ENCODE measurements at places on chromosomes 3 and 15.
A peak's percentile ranks its signal among the peaks of the same experiment; 100 is the strongest.

DNA sequence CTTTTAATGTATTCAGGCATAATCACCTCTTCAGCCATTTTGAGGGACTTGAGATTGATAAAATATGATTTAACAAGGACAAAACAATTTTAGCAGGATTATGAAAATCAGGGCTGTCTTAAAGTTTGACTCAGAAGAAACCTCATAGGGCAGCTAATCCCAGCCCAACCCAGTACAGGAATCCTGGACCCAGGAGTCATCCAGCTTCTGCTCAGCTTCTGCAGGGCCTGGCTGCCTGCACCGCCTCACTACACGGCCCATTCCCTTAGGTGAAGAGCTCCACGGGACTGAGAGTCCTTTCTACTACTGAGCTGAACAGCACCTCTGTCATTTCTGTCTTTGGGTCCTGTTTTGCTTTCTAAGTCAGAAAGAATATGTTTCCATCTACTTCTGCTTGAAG is 37.5 kb downstream of the ARHGAP31 start:
- DNase-seq = no peak

DNA sequence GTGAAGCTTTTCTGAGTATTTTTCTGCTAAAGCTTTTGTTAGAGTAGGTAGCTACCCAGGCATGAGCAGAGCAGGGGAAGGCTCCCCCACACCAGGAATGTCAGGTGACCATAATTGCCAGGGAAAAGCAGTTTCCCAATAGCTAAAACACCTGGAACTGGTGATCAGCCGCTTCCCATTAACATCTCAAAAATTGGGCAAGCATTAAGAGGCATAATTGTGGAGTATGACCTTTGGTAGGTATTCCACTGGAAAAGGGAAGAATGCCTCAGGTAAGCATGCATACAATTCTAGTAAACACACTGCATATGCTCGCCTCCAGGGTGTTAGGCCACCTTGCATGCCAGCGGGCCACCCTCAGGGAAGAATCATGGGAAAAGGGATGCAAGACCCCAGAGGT is 84.5 kb downstream of the CCR1 start:
- no peak for DNase-seq

DNA sequence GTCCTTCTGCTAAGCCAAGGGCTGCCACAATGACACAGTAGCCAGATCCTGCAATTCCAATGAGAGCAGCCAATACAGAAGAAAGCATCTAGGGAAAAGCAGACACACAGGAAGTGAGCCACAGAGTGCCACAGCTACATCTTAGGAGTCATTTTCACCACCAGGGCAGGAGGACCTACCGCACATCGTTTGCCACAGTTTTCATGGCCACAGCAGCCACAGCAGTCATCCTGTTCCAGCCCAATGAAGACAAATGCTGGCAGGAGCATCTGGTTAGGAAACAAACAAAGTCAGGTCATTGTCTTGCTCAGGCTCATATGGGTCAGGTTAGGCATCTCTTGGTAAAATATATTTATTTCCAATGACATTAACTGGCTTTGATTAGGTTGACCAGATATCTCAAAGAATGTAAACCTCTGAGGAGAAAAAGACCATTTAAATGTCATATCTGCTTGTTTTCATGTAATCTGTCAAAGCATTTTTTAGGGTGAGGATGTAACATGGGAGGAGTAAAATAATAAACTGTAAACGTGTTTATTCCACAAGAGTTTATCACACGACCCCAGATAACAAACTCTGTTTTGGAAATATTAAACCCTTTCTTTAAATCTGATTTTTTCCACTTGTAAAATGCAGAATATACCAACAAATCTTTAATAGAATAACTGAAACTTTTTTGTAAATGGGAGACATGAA is 1.8 kb downstream of the TM4SF1 start:
- no peak for DNase-seq

DNA sequence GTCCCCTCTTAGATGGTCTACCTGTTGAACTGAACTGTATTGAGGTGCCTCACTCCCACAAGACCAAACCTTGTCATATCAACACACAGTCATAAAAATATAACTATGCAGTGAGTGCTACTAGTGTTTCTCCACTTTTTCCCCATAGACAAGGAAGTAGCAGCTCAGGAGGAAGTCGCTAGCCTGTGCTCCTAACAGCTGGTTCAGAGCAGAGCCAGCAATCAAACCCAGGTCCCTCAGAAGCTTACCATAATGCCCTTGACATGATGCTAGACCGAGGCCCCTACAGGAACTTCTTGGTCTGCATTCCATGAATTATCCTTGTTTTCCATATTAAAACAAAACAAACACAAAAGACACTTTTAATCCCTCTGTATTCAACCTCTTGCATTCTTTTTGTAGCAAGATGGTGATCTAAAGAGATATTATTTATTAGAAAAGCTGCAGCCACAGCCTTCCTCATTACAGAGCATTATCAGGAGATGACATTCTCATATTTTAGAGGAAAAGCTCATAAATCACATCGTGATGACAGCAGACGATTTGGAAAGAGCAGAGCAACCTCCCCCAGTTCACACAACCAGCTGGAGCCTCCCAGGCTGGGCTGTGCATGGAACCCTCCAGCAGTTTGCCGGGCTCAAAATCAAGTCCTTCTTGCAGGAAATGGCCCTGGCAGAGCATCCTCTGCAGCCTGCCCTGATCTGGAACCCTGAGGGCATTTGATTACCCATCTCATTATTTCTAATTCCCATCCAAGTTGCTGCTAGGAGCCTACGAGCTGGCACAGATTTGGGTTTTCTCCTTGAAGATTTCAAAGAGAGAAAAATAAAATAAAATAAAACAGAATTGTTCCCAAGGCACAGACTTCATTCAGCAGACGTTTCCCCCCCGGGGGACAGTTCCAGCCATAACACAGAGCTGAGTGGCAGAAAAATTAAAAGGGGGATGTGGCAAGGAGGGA is 118.8 kb downstream of the SRGAP3 start:
- no peak for DNase-seq

DNA sequence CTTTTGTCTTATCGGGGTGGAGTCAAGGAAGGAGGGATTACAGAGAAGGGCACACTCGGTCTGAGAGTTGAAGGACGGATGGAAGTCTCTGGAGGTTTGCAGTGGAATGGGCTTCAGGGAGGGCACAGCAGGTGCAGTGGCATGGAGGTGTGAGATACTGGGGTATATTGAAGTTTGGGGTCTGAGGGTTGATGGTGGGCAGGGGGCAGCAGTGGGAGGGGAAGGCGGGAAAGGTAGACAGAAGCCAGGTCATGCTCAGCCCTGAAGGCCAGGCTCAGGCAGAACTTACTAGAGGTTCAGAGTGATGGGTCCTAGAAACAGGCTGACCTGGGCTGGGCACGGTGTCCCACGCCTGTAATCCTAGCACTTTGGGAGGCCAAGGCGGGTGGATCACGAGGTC is 52.7 kb downstream of the HRH1 start:
- no peak for DNase-seq

DNA sequence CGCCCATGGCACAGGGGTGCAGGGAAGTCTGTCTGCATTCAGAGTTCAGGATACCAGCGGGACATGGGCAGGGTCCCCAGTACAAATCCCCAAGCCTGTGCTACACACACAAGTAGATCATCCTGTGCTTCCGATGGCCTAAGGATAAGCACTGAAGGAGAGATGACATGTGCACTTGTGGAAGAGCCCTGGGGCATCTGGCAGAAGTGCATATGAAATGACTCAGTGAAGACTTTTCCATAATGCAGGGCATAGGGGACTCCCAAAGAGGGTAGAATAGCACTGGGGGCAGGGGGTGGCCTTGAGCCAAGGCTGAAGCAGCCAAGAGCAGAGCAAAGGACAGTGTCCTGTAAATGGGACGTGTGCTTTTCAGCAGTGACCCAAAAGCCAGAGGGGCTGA is 22.9 kb downstream of the ADAMTS17 start:
- DNase-seq = no peak

- no peak for DNase-seq
These were observed 22.2 kb upstream of the CLEC3B start for GRCh38 chr3:45003859-45004258.

- DNase-seq = no peak
These were observed 548.2 kb downstream of the FOXP1 start for GRCh38 chr3:71035314-71035713.

DNA sequence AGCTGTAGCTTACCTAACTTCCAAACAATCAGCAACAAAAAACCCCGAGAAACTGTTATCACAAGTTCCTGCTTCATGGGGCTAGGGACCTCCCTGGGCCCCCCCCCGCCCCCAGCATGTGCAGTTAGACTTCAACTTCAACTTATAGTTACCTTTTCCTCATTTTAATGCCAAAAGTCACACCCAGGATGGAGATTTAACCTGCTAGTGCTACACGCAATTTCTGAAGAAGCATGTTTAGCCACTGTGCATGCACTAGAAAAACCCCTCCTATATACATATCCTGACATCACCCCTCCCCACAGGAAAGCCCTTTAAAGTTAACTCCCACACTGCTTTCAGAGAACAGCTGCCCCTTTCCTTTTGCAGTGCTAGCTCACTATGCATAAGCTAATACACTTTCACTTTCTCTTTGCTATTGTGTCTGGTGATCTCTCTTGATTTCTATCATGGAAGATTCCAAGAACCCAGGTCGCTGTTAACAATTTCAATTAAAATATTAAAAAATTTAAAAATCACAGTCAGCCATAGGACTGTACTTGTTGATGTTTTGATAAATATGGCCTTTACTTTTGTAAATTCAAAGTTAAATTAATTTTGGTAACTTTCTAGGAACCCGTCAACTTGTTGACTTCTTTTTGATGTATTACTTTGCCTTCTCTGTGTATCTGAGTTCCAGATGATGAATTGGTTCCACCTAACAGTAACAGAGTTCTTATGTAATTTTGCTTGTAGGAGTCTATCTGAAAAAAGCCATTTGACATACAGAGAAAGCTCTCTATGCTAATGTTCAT is 75.2 kb upstream of the ACAD9 start:
- DNase-seq = peak; percentile 53

DNA sequence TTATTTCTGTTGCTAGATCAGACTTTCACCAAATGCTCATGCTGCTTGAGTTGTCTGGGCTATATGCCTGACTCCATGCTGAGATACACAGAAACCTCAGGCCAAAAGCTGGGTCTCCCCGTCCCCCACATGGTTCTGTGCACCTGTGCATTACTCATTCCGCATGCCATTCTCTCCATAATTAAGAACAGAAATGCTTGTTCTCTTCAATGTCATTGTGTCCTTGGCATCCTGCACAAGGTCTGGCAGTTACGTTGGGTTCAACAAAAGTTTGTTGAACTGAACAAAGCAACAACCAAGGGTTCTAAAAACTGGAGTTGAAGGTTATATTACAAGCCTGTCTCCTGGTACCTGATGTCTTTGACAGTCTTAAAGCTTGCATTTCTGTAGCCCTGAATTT is 177.5 kb downstream of the FNDC3B start:
- DNase-seq = no peak

DNA sequence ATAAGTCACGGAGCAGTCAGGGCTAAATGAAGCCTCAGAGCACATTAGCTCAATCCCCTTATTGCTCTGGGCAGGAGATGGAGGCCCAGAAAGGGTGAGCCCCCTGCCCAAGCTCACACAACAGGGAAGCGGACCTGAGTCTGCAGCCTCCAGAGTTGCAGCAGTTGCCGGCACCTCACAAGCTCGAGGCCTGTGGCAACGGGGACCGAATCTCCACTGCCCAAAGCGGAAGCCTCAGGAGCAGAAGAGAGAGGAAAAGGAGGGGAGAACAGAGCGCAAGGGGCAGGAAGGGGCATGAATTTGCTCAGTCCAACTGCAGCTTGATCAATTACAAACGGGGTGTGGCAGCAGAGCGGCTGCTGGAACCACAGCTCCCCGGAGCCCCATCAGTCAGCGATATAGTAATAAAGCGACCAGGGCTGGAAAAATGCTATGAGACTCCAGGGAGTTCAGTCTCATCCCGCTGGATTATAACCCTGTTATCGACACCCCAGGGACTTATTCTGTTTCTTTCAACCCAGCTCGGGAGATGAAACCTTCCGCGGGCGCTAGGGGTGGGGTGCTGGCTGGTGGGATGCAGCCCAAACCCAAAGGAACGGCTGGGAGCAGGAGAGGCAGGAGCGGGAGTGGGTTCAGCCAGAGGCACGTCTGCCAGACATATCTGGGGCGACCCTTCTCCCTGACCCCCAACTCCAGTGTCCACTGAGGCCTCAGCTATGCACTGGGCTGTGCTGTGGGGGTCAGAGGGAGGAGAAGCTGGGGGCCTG is 219.7 kb upstream of the LINGO1 start:
- DNase-seq = no peak

- DNase-seq = no peak
These were observed 14.7 kb downstream of the SHOX2 start for GRCh38 chr3:158091531-158091930.

GRCh38 chr3:32399030-32399620 is 7.5 kb downstream of the CMTM7 start:
- no peak for DNase-seq

GRCh38 chr3:47731061-47731460 is 50.6 kb downstream of the SMARCC1 start:
- DNase-seq = no peak

- DNase-seq = no peak
These were observed 771.6 kb downstream of the DIPK2A start for GRCh38 chr3:144743225-144743668.

DNA sequence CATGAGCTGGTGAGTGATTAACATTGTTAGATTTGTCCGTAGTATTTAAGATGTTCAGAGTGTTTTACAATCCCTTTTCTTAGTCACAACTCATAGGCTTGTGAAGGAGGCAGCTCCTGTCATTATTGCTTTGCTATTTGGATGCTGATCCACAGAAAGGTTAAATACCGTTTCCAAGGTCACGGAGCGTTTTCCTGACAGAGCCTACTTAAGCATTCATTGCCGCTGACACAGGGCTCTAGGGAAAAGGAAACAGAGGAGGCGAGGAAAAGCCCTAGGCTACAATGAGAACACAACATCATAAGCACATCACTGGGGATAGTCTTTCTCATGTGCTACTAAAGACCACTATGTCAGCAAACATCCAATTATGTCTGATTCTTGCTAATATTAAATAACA is 38.5 kb upstream of the CPB1 start:
- no peak for DNase-seq

DNA sequence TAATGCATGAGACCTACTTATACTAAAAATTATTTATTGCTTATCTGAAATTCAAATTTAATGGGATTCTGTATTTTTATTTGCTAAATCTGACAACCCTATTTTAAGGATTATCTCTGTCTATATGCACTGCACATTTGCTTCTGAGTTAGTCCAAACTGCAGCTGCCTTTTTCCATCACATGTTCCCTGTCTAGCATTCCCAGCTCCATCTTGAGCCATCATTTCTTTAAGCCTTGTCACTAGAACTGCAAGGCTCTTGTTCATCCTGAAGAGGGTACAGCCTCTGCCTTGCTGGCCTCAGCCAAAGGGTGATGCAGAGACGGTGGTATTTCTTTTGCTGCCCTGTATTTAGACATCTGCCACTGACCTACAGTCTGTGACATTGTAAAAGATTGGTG is 125.8 kb upstream of the STT3B start:
- DNase-seq = no peak

- no peak for DNase-seq
These were observed 36.2 kb downstream of the LEKR1 start for GRCh38 chr3:156862338-156862737.

DNA sequence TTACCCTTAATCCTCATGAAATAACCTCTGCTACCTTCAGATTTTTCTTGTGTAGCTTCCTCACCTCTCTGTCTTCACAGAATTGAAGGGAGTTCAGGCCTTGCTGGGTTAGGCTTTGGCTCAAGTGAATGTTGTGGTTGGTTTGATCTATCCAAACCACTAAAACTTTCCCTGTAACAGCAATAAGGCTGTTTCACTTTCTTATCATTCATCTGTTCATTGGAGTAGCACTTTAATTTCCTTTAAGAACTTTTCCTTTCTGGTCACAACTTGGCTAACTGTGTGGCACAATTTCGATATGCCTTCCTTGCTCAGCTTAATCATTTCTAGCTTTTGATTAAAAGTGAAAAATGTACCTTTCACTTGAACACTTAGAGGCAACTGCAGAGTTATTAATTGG is 129.8 kb downstream of the NR1I2 start:
- peak; percentile 7 for DNase-seq

Data from stimulated activated CD4-positive, alpha-beta T cell treated with anti-CD3 and anti-CD28 coated beads, Interleukin-12 subunit alpha, Interleukin-12 subunit beta, amount 100 ng/mL, for 48 hours (primary cell).